ENCODE measurements at places on chromosomes 3 and 15.

GRCh38 chr15:76711351-76711827, 193.8 kb downstream of the SCAPER start:
- no peak for DNase-seq

- DNase-seq, result no peak
Observed at GRCh38 chr15:73394782-73395181, 26.0 kb upstream of the HCN4 start.

DNA sequence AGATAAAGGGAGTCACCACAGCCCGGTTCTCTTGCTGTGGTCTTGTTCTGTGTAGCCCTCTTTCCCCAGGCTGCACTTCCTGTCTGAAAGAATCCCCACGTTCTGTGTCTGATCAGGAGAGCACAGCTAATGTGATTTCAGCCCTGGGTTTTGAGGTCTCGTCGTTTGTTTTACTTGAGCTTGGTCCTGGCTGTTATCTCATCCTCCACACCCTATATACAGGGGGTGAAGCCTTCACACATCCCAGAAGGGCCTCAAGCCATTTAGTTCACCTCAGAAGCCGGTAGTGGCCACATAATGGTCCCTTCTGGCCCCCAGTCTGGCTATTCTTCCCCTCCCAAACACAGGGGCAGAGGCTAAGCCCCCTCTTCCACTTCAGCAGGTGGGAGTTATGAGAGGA, 115.6 kb downstream of the PDE8A start:
- no peak for DNase-seq

DNA sequence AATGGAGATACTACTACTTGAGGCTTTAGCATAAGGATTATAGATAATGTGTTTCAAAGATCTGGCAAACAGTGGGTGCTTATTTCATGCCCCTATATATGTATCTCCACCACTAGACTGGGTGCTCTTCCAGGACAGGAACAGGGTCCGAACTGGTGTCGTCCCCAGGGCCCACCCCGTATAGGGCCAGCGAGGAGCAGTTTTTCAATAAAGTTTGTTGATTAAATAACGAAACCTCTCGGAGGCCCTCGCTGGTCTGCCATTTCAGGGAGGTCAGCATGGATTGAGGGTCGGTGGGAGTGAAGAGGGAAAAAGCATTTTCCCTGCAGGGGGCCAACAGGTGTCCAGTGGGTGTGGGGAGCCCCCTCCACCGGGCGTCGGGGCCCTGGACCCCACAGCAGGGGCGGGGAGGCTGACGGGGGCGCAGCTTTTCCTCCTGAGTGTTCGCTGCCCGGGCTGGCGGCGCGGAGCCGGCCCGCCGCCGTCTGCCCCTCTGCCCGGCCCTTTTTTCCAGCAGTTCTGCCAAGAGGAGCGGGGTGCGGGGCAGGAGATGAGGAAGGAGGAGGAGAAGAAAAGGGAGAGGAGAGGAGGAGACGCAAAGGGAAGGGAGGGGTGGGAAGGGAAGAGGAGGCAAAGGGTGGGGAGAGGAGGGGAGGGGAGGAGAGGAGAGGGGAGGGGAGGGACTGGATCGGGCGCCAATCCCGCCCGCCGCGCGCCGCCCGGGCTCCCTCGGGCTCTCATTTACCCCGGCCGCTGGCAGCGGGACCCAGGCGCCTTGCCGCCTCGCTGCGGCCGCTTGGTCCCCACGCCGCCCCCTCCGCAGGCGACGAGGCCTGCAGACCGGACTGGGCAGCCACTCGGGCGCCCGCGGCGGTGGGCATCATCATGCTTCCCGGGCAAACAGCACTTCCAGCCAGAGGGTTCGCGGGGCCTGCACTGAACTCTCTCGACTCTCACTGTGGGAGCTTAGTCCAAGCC, 66.3 kb downstream of the ISG20 start:
- no peak for DNase-seq

GRCh38 chr15:65828585-65828984, 36.5 kb upstream of the DENND4A start:
- DNase-seq, result peak; percentile 24

- no peak for DNase-seq
Observed at GRCh38 chr3:186722457-186722856, 5.3 kb downstream of the KNG1 start.

DNA sequence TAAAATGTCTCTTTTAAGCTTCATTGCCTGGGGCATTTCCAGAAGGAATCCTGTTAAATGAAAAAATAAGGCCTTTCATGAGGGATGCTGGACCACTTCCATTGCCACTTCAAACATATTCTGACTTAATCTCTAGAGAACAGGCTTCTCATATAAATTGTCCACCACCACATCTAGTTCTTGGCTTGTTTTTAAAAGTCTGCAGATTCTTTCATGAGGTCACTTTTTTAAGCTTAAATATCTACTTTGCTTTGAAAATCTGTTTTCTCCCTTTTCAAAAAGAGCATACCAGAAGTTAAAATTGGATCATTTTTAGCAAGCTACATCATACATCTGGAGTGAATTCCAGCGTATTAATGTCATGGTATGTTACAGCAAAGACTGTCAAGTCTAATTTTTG, 131.6 kb downstream of the C3orf70 start:
- no peak for DNase-seq

DNA sequence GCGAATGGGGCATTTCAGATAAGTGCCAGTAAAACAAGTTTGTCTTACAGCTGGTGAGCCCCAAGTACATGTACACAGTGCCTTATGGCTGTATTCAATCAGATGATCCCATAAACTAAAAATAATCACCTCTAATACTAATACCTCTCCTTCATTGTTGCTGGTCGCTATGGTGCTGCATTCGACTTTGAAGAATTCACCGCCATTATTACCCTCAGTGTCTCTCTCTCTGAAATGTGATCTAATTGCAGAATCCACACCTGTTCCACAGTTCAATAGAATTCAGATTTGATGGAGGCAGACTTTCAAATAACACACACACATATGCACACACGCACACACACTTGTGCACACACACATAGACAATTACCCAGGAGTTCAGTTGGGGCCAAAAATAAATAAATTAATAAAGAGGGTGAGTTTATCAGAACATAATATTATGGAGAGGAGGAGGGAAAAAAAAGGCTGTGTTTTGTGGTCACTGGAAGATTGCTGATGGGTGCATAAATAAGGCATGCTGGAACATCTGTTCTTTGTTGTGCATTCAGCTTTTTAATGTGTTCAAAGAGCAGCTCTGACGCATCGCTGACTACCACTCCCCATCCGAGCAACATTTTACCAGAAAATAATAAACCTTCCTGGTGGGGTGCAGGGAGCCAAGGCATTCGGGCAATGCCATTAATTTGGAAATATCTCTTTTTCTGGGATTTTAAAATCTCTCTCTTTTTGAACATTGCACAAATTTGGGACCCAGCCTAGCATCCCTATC, 235.7 kb downstream of the SATB1 start:
- no peak for DNase-seq

DNA sequence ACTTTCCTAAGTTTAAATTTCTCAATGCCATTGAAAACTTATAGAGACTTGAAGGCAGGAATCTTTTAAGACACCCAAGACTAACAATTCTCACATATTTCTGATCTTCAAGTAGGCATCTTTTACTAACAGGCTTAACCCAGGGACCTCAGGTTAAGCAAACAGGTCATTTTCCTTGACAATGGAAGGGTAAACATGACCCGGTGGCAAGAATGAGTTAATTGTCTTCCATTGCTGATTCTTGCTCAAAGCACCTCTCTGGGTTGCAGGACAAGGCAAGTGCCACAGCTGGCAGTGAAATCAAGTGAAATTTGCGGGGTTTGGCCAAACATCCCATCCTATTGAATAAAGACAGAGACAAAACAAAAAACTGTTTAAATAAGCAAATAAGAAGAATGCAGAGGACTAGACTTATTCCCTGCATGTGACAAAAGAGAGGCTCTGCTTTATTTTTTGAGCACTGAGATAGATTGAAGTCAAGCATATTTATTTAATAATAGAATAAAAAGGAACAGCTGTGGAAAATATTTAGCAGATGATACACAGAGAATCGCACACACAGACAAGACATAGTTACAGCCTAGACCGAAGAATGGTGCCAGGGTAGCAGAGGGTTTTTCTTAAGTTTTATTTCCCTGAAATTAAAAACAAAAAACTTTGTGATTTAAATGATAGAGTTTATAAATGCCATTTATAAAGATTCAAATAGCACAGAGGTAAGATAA, 56.0 kb upstream of the MITF start:
- no peak for DNase-seq

DNA sequence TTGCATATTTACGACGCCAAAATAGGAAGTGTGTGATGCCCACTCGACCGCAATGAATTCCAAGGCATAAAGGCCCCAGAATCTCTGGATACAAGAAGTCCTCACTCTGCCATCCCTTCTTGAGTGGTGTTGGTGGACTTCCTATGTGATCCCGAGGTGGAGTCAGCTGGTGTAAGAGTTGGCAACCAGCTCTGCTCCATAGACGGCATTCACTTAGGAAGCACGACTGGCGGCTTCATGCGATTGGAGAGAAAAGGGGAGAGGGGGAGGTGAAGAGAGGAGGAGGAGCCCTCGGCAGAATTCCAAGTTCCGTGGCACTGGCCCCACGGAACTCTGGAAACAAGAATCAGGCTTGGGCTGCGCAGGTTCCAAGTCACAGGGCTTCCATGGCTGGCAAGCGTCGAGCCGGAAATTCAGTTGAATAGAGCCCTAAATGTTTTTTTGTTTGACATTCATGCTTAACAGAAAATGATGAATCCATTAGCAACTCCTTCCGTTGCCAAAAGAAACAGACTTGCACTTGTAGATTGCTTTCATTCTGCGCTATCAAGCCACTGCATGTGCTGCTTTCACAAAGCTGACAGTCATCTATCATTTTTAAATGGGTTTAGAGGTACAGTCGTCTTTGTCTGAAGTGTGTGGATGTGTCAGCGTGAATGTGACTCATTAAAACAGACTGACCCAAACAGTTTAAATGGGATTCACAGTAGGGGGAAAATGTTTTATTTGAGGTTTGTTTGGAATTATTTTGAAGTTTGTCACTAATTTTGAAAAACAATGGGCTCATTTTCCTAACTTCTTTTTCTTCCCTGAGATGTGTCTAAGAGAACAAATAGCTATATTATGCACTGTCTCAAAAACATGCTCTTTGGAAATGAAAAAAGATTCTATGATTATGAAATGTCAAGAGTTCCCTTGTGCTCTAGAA, 428.3 kb upstream of the ATP11B start:
- DNase-seq, result no peak

GRCh38 chr3:57917601-57918000, 90.6 kb upstream of the FLNB start:
- DNase-seq, result no peak

DNA sequence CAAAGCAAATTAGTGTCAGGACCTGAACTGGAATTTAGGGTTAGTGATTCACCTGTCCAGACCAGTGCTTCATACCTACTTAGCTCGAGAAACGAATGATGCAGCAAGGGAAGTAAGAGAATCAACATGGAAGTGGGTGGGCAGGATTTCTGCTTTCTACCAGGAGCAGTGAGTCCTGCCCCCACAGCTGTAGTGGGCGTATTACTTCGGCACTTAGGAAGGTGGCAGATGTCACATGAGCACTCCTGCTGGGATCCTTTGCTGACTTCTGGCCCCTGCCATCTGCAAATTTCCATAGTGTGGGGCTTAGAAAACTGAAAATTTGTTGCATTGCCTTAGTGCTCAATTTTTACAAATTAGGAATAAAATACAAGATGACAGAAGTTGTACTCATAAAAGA, 31.2 kb downstream of the RYR3 start:
- no peak for DNase-seq

- no peak for DNase-seq
Observed at GRCh38 chr15:41941644-41942415, 30.5 kb downstream of the EHD4 start.

- DNase-seq, result no peak
Observed at GRCh38 chr3:87207460-87207859, 19.6 kb upstream of the CHMP2B start.

DNA sequence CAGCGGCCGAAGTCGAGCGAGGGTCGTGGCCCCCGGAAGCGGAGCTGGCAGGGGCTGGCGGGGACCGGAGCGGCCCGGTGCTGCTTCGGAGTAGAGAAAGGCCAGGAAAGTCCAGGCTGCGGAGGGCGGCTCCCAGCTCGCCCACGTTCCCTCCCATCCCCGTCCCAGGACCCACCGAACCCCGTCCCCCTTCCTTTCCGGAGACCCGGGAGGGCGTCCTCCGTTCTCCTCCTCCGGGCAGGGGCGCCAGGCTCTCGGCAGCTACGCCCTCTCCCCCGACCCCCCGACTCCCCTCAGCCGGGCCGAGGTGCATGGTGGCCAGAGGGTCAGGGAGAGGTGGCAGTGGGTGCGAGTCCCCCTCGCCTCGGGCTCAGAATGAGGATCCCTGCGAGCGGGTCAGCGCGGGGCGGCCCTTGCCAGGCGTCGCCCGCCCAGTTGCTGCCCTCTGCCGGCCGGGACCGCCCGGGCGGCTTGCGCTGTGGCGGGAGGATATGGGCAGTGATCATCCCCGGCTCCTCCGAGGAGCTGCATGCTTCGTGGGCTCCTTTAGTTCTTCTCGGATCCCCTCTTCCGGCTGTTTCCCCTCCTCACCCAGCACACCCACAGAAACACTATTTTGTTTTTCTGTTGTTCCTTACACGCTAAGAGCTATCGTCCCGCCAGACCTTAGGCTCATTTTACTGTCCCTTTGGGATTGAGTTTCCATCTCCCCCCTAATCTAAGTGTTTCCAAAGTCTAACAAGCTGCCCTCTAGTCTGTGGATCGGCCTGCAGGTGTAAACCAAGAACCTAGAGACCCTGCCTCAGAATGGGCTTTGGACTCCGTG, 744 bp upstream of the ALDH1A2 start:
- DNase-seq, result no peak

DNA sequence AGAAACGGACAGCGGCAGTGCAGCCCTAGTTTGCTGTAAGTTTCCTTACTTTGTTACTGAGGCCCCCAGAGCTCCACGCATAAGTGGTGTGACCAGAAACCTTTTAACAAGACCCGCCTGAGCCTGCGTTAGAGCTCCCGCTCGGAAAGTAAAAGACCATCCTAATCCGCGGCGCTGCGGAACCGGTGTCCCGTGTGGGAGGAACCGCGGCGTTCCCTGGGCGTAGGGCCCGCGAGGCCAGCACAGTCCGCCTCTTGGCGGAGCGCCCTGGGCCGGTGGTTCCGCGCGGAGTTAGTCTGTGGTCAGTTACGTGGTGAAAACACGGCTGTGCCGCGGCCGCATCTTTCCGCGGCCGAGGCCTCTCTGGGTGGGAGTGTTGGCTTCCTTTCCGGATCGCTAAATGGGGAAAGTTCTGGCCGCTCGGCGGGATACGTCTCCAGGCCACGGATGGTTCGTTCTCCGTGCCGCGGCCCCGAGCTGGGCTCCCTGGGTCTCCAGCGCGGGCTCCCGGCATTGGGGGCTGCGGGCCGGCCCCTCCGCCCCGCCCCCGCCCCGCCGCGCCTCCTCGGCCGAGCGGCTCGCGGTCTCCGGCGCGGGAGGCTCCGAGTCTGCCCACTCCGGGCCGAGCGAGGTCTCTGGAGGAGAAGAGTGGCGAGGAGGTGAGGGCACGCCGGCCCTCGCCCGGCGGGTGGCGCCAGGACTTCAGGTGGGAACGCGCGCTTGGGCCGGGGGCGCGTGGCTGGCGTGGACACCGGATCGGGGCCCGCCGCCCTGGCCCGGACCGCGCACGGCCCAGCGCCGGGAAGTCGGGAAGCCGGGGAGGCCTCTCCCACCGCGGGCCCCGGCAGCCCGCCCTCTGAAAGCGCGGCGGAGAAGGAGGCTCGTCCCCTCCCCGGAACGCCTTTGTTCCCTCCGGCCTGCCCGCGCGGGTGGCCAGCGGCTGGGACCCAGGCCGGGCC, 754 bp downstream of the B3GNT5 start:
- no peak for DNase-seq

- no peak for DNase-seq
Observed at GRCh38 chr3:15452961-15453360, 25.6 kb downstream of the EAF1 start.

Measured in activated CD4-positive, CD25-positive, alpha-beta regulatory T cell treated with anti-CD3 and anti-CD28 coated beads, Interleukin-2, amount 50 U/mL, for 16 hours (primary cell).